ENCODE measurements at places on chromosomes 2 and 18. TPM values are rescaled to one million over a fixed set of nuclear protein-coding genes. Genes with fewer than 3 reads are reported as not detected.

MPPE1 gene
- total RNA-seq: 68.8 TPM

GRCh38 chr18:25253136-25253535, 98.8 kb downstream of the ZNF521 start:
- no peak for DNase-seq

- DNase-seq: no peak
These were observed 201.9 kb upstream of the RBMS1 start for GRCh38 chr2:160695402-160696086.

GRCh38 chr2:195587966-195588365, 69.1 kb upstream of the SLC39A10 start:
- no peak for DNase-seq

CPLX4 gene
- total RNA-seq: not detected

DNA sequence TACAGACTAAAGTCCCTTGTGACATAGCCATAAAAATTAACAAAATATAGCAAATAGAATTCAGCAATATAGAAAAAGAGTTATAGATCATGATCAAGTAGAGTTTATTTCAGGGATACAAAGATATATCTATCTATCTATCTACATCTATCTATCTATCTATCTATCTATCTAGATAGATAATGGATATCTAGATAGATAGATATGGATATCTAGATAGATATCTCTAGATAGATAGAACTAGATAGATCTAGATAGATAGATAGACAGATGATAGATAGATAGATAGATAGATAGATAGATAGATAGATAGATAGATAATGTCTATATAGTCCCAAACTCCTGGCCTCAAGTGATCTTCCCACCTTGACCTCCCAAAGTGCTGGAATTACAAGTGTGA, 17.3 kb upstream of the CHMP3 start:
- DNase-seq: no peak

DNA sequence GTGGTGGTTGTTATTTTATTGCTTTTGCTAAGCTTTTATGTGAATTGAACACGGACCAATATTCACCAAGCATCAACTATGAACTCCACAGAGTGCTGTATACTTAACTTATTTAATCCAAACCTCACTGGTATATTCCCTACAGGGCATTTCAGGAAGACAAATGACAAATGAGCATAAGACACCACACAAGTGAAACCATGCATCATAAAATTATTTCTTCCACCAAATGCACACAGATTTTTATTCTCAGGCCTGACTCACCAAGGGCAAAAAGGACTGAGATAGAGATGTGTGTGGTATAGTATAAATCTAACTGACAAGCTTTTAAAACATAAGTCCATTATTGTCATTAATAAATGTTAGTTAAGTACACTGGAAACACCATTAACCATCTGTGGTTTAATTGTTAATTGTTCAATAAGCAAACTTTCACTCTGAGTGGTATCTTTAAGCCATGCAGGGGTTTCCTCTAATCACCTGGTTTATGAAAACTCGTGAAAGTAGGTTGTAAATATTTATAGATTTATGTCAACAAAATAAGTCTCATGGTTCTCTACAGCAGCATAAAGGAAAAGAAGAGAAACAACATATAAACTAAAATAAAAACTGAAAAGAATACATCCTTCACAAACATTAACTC, 77.6 kb upstream of the CRIM1 start:
- DNase-seq: no peak

DNA sequence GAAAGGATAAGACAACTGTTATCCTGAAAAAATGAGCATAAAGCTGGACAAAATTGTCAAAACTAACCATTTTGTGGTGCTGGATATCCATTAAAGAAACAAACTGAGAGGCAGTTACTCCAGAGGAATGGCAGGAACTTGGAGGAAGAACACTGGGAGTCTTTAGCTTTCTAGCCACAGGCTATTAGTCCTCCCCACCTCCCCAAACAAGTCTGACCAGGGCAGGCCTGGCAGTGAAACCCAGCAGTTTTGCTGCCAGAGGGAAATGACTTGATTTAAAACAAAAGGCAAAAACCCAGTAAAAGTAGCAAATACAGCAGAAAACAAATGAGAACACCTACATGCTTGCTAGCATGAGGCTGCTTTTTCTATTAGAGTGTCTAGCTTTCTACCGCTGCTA, 34.9 kb downstream of the OSBPL1A start:
- DNase-seq: no peak

GRCh38 chr2:54767921-54768320, 44.5 kb downstream of the EML6 start:
- DNase-seq: no peak

CNTNAP5 gene
- not detected for total RNA-seq

DNA sequence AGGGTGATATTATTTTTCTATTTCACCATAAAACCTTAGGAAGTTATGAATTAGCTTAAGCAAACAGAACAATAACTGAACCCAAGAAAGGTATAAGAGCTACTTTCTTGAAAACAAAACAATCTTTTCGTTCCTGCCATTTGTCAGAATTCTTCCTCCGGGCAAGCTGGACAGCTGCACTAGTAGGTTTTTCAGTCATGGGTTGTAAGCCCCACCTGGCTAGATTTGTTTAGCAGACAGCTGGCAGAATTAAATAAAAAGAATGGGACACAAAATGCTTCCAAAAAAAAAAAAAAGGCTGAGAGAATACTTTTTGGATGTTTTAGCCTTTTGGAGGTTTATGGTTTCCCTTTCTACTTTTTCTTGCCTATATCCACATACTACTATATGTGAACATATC, 694.1 kb downstream of the ARHGAP15 start:
- DNase-seq: no peak

Measured in mucosa of descending colon (tissue), 3 donors.